ENCODE measurements at places on chromosomes 5 and 9.

GRCh38 chr5:151089726-151090125, 8.9 kb upstream of the TNIP1 start:
- DNase-seq = no peak

DNA sequence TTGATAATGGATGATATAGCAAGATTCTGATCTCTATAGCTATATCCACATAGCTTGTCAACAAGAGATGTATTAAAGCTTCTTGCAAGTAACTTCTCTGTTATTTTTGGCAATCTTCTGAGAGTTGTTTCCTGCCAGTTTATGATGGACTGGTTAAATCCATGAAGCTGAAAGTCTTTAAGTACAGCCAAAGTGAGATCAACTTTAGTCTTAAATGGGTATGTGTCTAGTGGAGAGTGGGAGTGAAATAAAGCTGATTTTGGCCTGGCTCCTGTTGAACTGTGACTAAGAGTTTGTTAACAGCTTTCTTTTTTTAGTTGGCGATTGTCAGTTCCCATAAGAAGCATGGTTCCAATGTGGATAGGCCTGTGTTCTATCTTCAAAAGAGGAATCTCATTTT, 350.9 kb upstream of the PCSK5 start:
- no peak for DNase-seq

DNA sequence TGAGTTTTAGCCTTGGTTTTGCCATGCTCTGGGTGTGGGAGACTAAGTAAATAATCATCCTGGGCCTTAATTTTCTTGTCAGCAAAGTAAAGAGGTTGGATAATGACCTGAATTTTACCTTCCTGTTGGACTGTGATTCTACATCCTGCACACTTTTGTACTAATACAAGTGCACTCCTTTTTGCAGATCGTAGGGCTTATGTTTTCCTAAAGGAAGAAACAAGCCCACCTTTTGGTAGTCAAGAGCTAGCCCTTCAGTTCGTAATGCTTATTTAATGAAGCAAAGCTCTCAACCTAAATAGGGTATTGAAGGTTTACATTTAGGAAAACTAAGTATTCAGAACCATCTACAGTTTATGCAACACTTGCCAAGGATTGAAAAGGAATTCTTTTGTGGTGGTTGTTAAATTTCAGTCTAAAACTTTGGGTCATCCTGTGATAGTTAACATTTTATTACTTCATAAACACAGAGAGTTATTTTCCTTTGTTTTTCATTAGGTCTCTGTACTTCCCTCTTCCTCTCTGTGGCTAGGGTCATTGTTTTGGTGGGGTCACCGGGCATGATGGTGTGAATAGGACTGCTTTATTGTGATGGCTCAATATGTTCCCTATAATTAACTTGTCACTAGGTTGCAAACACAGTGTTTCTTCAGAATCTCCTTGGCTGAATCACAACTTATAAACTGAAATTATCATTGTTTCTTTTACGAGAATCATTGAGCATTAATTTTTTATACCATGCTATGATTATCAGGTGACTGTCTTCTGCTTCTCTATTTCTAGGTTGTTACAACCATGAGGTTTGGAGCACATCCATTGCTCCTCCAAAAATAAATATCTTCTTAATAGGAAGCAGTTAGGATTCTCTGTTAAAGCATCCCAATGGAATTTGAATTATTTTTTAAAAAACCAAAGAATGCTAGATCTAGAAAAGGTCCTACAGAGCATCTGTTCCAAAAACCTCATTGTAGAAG, 28.5 kb downstream of the SPINK5 start:
- no peak for DNase-seq

DNA sequence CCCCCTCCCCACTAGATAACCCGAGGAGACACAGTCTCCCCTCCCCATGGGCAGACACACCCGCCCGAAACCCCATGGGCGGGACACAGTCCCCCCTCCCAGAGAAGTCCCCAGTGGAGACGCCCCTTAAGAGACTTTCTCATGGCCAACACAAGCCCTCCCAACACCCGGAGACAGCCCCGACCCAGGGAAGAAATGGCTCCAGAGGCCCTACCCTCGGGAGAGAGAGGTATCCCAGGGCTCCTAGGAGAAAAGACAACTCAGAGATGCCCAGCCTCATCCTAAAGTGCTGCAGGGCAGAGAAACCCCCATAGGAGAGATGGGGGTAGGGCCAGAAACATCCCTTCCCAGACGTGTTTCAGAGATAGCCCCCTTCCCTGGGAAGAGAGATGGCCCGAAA, 27.4 kb downstream of the PCDH1 start:
- DNase-seq = no peak

- no peak for DNase-seq
These were observed 28.3 kb downstream of the ADAMTS2 start for GRCh38 chr5:179316982-179317381.

GRCh38 chr9:125428060-125428901, 166.7 kb downstream of the GAPVD1 start:
- no peak for DNase-seq

GRCh38 chr5:16628376-16628775, 11.6 kb upstream of the RETREG1 start:
- no peak for DNase-seq

DNA sequence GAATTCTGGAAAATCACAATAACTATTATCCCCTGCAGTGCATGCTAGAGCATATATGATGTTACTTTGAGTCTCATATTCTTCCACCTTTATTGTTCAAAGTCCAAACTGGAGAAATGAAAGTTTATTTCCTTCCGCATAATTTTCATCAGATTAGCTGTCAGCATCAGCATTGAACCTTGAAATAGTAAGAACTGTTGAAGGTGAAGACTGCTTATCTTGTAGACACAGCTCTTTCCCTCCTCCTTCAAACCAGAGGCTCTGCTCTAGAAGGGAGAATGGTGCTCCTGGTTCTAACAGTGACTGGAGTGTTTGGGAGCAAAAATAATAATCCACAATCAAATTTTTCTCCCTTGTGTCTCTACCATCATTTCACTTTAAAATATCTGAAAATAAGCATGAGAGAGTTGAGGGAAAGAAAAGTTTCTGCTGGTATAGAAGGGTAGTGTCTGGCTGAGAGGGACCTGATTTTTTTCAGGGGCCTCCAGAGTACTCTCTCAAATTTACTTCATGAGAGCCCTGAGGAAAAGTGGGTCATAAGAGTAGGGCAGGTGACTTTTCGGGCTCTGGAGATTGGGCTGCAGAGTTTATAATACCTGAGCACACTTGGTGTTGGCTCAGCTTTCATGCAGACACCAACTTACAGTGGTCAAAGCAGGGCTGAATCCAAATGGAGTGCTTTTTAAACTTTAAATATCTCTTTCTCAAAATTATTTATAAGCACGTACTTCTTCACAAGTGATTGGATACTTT, 170.4 kb downstream of the ZDHHC21 start:
- no peak for DNase-seq

DNA sequence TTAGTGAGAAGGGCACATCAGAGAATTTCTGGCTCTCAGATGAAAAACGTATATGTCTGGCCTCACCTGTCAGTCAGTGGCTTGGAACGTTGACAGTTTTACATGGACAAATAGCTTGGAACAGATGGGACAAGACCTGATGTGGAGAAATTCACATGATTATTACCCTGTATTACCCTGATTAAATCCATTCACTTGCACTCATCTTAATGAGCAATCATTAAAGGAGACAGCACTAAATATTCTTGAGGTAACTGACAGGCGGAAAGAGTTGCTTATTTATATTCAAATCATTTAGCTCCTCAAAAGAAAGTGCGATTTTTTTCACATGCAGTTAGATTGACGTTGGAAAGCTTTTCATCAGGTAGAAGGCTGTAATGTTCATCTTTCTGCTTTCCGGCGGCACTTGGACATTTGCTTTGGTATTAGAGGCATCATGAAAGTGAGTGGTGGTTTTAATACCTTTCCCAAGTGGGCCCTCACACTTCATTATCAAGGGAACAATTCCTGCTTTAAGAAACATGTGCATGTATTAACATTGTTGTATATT, 11.7 kb upstream of the TAS2R1 start:
- no peak for DNase-seq

GRCh38 chr5:179227229-179227579, 118.1 kb downstream of the ADAMTS2 start:
- DNase-seq = no peak

DNA sequence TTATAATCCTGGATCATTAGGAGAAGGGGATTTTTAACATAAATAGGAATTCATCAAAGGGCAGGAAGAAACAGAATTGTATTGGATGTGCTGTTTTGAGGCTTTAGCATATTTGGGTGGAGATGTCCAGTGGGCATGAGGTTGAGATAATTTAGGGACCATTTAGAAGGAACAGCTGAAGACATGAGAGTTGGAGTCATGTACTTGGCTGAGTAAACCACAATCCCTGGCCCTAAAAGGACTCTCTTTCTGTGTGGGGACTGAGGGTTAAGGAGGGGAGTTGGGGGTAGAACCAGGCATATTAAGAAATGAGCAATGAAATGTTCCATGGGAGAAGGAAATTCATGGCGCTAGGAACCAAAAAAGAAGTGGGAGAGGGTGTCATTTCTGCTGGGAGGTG, 61.5 kb downstream of the DCP2 start:
- DNase-seq = no peak

DNA sequence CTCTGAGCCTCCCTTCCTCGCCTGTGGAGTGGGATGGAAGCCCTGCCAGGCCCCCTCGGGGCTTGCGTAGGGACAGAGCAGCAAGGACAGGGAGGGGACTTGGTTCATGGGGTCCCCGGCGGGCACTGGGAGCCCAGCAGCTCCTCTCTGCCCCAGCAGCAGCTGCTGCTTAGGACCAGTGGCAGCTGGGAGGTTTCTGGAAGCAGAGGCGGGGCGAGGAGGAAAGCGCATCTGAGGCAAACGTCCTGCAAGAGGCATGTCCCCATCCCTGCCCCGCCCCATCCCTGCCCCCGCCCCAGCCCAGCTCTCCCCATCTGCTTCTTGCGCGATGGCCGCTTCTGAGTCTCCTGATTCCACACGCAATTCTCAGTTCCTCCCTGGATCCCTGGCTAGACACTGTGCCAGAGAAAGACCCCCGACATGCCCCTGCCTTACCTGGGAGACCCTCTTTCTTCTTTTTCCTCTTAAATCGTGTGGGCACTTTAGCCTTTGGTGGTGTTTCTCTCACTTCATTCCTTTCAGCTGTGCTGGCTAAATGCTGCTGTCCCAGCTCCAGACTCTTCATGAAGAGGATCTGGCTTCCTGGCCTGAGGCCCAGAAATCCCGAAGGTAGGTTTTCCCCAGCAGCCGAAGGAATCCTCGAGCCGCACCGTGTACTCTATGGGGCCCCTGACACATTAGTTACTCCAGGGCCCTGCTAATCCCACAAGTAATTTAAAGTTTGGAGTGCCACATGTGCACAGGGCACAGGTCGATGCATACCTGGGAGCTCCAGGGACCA, 4.4 kb upstream of the OR2S2 start:
- no peak for DNase-seq

- no peak for DNase-seq
These were observed 80.1 kb downstream of the ZCCHC7 start for GRCh38 chr9:37200433-37201005.

GRCh38 chr5:137453483-137454080, 45.5 kb downstream of the SPOCK1 start:
- DNase-seq = no peak

- DNase-seq = no peak
These were observed 92.8 kb upstream of the RASEF start for GRCh38 chr9:83155733-83156132.

GRCh38 chr9:19967216-19967887, 178.5 kb upstream of the SLC24A2 start:
- DNase-seq = no peak

DNA sequence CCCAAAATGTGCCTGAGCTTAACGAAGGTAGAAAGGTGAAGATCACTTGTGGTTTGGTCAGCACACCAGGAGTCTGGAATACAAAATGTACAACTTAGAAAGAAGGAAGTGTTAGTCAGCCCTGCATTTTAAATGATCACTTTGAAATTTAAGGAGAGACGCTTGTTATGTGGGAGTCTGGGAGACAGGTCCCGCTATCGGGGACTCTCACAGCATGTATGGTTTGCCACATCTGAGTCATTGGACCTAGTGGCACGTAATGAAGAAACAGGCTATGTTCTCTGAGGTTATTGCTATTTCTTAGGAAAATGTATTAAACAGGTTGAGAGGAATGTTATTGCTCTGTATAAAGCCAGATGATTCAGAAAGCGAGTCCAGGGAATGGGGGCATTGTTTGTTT, 2362.5 kb upstream of the WWC1 start:
- DNase-seq = no peak

GRCh38 chr9:14608540-14608939, 84.7 kb downstream of the ZDHHC21 start:
- DNase-seq = no peak

- no peak for DNase-seq
These were observed 7.4 kb downstream of the ZCCHC9 start for GRCh38 chr5:81308836-81309235.

GRCh38 chr5:169695025-169695625, 58.0 kb downstream of the DOCK2 start:
- DNase-seq = no peak

DNA sequence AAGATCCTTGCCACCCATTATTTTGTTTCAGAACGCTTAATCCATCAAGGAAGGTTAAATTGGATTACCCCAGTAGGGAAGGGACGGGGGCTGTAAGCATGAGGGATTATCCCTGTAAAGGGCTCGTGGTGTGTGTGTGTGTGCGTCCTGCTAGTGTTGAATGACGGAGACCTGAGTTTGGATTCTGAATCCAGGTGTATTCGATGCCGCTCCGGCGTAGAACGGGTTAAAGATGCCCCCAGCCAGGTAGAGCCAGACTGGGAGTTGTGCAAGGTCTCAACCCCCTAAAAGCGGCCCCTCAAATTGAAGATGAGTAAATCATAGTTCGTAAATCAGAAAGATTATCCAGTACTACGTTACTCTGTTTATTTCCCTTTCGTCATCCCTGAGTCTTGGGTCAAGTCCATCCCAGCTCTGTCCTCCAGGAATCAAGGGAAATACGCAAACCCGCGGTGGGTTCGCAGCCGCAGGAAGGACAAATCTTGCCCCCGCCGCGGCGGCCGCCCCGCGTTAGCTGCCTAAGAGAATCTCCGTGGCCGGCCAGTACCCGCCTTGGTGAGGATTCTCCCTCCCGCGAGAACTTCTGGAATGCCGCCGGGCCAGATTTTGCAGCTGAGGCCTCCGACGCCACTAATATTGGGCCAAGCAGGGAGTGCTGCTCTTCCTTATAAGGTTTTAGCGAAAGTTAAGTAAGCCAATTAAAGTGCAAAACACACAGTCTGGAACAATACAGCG, 586 bp upstream of the MTAP start:
- no peak for DNase-seq
